NCI-H1436 treated with DMSO at 0.1 percent for 48 hours (cell line): ENCODE measurements at places on chromosomes 13 and 19.

DNA sequence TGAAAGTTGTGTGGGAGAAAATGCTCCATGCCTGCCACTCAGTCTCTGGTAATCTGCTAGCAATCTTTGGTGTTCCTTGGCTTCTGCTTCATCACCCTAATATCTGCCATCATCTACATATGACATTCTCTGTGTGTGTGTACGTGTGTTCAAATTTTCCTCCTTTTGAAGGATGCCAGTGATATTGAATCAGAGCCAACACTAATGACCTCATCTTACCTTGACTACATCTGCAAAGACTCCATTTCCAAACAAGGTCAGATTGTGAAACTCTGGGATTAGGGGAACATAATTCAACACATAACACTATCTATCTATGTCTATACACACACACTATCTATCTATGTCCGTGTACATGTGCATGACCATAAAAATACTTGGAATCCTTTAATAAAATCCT, 81.4 kb upstream of the IRS2 start:
- DNase-seq = no peak

GRCh38 chr13:26222520-26223046, 469 bp upstream of the RNF6 start:
- no peak for DNase-seq

DNA sequence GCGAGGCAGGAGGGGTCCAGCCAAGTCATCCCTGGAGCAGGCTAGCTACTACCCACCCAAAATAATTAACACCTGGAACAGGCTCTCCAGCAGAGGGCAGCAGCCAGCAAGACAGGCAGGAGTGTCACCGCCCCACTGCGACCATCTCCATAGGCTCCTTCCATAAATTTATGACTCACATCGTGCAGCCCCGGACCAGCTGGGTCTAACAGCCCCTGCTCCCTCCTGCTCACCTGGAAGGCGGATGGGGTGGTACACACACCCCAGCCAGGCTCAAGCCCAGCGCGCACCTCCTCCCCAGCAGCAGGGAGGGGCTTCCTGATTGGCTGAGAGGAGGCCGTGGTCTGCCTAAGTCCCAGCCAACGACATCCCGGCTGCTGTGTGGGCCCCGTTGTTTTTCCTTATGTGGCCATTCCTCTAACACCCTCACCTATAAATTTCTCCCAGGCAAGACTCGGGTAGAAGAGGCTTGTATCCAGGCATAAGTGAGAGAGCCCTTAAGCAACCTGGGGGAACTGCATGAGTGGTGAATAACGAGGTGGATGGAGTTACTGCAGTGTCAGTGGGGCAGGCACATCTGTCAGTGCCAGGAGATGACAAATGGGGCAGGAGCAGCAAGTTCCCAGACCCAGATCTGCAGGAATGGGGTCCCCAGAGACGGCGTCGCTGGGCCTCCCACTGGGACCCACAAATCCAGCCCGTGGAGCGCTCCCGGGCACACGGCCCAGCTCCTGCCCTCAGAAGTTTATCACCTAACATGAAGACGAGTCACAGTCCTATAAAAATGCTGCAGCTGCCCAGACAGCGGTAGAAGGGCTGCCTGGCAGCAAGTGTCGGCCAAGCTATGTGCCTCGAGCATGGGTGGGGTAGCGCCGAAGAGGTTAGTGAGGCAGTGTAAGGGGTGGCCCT, 43.1 kb downstream of the CEBPG start:
- no peak for DNase-seq

GRCh38 chr13:77009011-77009410, 17.1 kb downstream of the CLN5 start:
- DNase-seq = no peak

- no peak for DNase-seq
Measured at GRCh38 chr13:20782116-20782708, 8.5 kb upstream of the EEF1AKMT1 start.

GRCh38 chr13:79861731-79862130, 380.8 kb downstream of the NDFIP2 start:
- no peak for DNase-seq

- DNase-seq = no peak
Measured at GRCh38 chr19:16969135-16969534, 57.5 kb downstream of the CPAMD8 start.

DNA sequence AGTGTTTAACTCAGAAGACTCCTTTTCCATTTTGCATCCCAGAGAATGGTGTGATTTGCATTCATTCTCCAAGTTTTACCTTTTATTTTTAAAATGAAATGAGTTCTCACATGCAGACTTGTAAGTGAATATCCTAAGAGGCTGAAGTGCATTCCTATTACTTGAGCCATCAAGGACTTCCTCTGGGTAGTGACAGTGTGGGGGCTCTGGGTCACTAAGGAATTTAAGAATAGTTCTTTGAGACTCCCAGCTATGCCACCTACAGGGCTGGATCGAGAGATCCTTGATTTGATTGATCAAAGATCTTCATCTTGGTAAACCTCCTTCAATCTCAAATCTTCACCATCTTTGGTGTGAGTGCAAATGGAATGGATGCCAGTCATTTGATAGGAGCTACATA, 36.3 kb upstream of the SLC10A2 start:
- no peak for DNase-seq

GRCh38 chr19:5319516-5319915, 21.1 kb downstream of the PTPRS start:
- no peak for DNase-seq

GRCh38 chr13:90763476-90764150, 583.9 kb upstream of the MIR17HG start:
- DNase-seq = no peak

DNA sequence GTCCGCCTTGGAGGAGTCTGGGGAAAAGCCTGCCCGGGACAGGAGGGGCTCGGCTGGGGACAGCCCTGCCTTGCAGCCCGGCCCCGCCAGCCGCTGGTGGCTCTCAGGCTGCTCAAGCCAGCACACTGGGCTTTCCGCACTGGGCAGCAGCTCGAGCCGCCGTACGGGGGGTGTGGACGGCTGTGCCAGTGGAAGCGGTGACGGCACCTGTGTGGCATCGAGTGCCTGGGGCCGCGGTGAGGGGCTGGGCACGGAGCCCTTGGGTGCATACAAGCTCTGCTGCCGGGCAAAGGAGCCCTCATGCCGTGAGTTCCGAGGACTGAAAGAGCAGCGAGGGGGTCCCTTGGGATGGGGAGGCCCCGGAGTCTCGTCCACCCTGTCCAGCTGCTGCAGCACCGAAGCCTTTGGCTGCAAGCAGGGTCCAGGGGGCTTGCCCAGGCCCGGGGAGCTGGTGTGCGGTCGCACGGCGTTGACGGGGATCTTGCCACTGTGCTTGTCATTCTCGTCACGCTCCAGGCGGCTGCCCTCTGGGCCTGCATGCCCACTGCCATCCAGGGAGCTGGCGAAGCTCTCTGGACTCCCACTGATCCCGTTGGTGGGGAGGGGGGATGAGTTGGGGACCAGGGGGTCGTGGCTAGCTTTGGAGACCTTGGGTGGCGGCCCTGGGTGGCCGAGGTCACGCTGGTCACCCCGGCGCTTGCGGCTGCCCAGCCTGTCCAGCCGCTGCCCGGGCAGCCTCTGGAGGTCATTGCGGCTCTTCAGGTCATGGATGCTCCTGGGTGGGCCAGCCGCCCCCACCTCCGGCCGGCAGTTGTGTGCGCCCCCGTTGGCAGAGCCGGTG, 4.7 kb upstream of the SLC35E1 start:
- DNase-seq = no peak

- DNase-seq = no peak
Measured at GRCh38 chr13:70959035-70959775, 851.0 kb upstream of the KLHL1 start.

GRCh38 chr19:54791476-54791875, 11.9 kb upstream of the KIR2DL4 start:
- DNase-seq = no peak

- DNase-seq = no peak
Measured at GRCh38 chr13:73876323-73876722, 257.9 kb downstream of the KLF12 start.

DNA sequence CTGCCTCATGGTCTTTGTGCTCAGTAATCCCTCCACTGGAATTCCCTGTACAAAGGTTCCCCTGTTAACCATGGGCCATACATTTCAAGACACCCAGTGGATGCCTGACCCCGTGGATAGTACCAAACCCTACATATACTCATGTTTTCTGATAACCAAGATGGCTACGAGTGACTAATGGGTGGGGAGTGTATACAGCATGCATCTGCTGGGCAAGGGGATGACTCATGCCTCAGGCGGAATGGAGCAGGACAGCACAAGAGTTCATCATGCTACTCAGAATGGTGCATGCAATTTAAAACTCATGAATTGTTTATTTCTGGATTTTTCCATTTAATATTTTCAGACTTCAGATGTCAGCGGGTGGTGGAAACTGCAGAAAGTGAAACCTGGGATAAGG, 13.3 kb upstream of the FGF9 start:
- DNase-seq = no peak

DNA sequence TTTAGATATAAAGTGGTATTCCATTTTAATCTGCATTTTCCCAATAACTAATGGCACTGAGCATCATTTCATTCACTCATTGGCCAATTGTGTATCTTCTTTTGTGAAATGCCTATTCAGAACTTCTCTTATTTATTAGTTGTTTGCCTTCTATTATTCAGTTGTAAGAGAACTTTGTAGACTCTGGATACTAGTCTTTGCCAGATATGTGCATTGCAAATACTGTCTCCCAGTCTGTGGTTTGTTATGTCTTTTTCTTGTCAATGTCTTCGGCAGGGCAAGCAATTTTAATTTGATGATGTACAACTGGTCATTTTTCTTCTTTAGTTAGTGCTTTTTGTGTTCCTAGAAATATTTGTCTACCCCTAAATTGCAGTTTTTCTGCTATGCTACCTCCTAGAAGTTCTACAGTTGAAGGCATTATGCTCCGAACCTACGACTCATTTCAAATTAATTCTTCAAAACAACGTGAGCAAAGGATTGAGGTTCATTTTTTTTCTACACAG, 115.9 kb downstream of the TSHZ3 start:
- DNase-seq = no peak

DNA sequence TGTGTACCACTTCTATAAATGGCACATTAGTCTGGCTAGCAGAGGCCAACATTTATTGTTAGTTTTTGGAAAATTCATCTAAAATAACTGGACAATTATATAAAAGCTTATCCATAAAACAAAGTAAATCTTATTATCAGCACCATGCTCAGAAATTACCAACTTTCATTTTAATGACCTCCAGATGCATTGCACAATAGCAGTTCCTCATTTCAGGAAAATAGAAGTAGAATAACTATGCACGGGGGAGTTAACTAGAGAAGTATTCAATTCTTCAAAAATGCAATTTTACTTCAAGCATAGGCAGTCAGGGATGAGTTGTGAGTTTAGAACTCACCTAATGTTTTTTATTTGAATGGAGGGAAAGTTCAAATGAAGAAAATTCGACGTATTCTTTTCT, 1023.5 kb downstream of the PCDH17 start:
- no peak for DNase-seq

- DNase-seq = no peak
Measured at GRCh38 chr13:111640006-111640405, 319.6 kb downstream of the TEX29 start.

DNA sequence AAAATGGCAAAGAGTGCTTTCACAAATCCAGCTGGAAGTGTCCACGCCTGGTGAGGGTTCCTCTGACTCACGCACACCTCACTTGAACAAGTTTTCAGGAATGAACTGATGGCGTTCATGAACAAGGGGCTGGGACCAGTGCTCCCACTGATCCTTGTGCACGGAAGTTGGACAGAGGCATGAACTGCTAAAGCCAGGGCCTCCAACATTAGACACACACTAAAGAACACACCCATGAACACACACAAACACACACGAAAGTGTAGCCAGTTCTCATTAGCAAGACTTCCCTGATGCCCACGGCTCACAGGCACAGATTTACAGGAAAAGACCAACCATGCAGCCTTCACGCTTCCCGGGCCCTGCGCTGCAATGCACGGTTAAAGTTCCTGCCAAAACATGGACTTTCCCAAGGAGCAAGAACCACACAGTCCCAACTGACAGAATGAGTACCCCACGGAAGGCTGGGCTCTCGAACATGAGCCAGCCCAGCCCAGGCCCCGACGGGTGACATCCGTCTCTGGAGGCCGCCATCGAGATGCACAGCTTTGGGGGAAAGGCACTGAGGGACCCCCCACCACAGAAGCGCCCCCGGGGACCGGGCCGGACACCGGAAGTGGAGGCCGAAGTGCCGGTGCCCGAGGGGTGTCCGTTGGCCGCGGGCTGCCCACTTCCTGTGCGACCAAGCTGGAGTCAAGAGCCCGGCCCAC, 808 bp downstream of the DNMT1 start:
- no peak for DNase-seq

DNA sequence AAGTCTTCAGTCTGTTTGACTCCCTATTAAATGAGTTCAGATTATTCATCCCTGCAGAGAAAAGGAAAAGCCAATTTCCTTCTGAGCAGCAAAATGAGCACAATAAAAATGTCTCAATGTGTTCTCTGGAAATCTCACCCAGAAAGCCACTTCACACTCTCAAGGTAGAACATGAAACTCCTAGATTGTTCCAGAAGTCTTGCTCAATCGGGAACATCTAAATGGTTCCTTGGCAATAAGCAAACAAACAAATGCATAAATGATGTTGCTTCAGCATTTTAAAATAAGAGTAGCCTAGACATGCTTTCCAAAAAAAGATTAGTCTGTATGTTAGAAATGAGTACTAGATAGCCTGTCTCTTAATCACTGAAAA, 59.7 kb upstream of the TNFRSF19 start:
- no peak for DNase-seq

DNA sequence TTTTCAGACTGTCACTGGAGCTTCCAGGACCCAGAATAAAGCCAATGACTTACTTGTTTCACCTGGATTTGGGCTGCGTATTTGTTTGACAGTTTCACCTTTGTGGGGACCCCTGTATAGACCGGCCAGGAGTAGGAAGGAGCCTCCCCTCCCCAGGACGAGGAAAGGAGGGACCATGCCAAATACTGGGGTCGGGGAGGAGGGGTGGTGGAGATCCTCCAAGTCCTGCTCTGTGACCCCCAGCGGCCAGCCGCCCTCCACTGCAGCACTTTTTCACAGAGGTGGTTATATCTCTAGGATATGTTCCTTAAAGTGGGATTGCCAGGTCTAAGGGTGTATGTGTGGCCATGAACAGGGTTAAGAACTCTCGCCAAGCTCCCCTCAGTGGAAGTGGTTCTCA, 25.7 kb upstream of the ZNF492 start:
- no peak for DNase-seq

GRCh38 chr13:47046706-47047105, 149.9 kb upstream of the HTR2A start:
- no peak for DNase-seq

DNA sequence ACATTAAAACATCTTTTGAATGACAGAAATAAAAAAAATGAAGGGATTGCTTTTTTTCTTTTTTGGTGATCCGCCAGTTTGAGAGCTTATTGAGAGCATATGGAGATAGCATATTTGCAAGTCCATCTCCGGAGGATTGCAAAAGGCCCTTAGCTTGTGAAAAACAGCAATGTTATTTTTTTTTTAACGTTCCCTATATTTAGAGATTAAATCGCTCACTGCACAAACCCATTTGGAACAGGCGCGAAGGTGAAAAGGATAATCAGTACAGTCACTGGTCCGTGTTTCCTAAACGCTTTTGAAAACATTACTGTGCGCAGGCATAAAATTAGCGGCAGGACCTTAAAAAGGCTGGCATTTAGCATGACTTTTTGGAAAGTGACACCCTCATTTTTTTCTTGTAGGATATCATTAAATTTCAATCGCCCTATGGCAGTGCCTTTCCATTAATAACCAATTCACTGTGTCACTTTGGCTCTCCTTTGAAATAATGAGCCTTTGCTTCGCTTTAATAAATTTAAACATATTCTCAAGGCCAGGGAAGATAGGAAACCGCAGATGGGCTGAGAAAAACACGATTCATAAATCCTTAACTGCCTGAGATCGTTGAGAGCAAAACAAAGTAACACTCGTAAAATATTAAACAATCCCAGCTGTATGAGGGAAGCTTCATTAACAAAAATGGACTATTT, 342.2 kb downstream of the DACH1 start:
- no peak for DNase-seq
